Cerebellum (tissue), 4 donors: ENCODE measurements at places on chromosomes 6 and 20.

DNA sequence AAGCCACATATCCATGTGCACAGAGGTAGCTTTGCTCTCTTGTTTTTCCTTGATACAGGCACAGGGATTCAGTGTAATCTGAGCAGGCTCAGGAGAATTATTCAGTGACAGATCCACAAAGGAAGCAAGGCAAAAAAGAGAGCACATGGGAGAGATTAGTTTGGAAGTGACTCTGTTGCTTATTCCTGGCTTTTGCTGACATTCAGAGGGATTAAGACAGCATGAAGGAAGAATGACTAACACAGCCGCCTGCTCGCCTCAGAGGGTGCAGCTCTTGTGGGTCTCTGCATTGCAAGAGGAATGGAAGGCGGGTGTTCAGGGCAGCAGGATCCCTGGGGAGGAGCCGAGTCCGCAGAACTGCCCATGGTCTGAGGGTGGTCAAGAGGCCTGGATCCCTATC, 203.4 kb upstream of the KCNQ5 start:
- DNase-seq, result no peak

GRCh38 chr20:51450221-51450712, 92.3 kb downstream of the NFATC2 start:
- no peak for DNase-seq

DNA sequence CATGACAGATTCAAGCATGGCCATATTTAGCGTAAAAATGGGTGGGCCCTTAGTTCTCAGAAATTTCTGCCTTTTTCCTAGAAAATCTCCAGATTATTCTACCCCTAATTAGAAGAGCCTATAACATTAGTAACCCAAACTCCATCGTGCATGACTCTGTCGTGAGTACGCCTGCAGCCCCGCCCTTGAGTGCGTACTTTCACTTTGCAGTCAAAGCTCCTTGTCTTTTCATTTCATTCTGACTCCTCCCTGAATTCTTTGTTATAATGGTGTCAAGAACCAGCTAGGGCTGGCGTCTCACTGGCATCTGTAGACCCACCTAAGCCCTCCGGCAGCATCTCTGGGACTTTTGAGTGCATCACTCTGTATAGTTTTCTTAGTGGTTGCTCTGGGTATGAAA, 61.7 kb upstream of the NOX3 start:
- DNase-seq, result no peak

GRCh38 chr6:99980741-99981140, 13.3 kb downstream of the MCHR2 start:
- no peak for DNase-seq

- DNase-seq, result peak; percentile 40
Observed at GRCh38 chr6:42021847-42022754, 28.2 kb upstream of the TAF8 start.

DNA sequence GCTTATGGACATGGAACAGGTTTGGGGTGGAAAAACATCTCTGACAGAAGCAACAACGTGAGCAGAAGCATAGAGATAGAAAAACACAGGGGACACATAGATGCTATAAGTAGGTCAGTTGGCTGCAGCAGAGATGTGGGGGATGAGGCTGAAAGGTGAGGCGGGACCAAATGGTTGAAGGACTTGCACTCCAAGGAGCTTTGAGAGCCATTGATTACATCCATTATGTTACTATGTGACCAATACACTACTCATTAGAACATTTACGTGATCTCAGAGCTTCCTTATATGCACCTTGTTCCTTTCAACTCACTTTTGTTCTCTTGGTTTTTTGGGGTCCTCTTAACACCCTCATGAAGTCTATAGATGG, 47.9 kb upstream of the TTPAL start:
- no peak for DNase-seq

- peak; percentile 97 for DNase-seq
Observed at GRCh38 chr20:25696371-25697131, at the start of gene ZNF337. Gene ZNF337, minus strand, starts transcription at chr20:25696853. Its CDS starts 10,436 bp downstream, at chr20:25686417.

DNA sequence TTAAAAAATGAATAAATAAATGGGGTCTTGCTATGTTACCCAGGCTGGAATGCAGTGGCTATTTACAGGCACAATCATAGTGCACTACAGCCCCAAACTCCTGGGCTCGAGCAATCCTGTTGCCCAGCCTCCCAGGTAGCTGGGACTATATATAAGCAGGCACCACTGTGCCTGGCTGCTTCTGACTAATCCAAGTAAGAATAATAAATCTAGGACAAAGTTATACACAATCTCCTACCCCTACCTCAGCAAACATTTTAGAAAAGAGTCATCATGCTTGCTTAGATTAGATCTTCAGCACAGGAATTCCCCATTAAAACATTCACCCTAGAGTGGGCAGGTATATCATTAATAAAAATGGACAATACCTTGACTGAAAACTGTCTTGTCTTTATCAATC, 124.6 kb downstream of the REV3L start:
- no peak for DNase-seq
